Effector memory CD8-positive, alpha-beta T cell (primary cell): ENCODE measurements at places on chromosomes 1 and 21.

DNA sequence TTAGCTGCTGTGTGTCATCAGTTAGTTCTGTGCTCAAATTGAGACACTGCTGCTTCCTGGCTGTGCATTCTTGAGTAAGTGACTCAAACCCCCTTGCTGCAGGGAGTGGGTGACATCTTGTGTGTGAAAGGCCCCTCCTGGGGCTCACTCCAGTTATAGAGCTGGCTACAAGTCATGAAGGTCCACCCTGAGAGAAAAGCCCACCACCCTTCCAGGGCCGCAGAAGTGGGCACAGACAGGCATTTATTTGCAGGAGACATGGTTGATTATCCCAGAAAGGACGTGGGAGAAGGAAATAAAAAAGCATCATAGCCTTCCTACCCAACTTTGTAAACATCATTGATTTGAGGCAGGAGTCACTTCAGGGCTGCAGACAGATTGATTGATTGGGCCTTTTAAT is 550.6 kb downstream of the MATN1 start:
- no peaks in the 10 kb centered on the region for H3K36me3 ChIP-seq
- H3K27me3 ChIP-seq, result no peaks in the 10 kb centered on the region
- DNase-seq, result no peak
- H3K4me1 ChIP-seq, result no peaks in the 10 kb centered on the region
- no peak overlapping the region for H3K27ac ChIP-seq

DNA sequence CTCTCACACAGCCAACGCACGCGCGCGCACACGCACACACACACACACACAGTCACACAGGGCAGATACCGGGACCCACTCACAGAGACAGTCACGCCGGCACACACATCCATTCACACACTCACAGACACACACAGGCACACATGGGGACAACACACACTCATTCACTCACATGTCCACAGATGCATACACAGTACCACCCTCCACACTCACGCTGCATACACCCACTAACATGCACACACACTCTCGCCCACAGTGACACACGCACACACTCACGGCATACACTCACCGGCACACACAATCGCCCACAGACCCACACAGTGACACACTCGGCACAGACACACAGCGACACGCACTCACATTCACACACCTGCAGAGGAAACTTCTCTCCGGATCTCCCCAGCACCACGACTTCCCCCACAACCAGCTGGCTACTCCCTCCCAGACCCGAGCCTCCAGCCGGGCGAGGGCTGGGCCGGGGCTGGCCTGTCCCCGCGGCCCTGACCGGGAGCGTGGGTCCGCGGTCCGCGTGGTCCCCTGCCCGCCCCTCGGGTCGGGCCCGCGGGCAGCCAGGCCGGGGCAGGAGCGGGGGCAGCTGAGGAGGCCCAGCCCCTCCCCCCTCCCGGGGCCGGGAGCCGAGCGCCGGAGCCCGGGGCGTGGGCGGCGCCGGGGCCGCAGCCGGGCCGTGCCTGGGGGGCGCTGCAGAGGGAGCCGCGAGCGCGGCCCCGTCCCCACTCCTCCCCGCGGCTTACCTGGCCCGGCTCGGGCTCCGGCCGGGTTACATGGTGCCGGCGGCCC is 552 bp downstream of the DLGAP3 start:
- H3K4me1 ChIP-seq, result peaks cover 6% of the 10 kb centered on the region
- no peaks in the 10 kb centered on the region for H3K36me3 ChIP-seq
- peaks cover 63% of the 10 kb centered on the region for H3K27me3 ChIP-seq
- peak overlapping the region; percentile 59 for H3K4me3 ChIP-seq

DNA sequence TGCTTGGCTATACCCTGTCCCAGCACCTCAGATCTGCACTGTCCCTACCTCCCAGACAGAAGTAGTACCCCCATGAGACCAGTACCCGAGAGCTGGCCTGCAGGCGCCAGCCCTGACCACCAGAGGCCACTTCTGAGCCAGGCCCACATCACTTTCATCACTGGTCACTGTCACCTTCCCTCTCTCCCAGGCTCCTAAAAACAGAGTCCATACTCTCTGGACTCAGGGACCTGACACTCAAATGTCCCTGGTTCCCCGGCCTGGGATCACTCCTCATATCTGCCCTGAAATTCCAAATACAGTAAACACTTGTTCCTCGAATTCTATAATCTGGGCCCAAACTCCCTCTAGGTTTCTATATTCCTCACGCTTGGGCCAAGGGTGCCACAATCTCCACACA is 18.7 kb downstream of the TMEM53 start:
- H3K27me3 ChIP-seq, result no peaks in the 10 kb centered on the region
- H3K4me1 ChIP-seq, result no peaks in the 10 kb centered on the region
- H3K4me3 ChIP-seq, result no peak overlapping the region
- H3K36me3 ChIP-seq, result peaks cover 6% of the 10 kb centered on the region

DNA sequence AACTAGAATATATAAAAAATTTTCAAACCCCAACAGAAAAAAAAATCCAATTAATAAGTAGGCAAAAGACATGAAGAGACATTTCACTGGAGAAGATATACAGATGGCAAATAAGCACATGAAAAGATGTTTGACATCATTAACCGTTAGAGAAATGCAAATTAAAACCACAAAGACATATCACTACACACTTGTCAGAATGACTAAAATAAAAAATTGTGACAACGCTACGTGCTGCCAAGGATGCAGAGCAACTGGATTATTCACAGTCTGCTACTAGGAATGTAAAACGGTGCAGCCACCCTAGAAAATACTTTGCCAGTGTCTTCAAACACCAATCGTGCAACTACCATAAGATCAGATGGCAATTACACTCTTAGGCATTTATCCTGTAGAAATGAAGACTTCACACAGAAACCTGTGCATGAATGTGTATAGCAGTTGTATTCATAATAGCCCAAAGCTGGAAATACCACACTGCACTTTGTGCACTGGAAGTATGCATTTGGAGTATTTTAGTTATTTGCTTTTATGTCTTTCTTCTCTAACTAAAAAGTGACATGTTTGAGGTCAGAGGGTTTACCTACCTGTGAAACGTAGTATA is 75.3 kb upstream of the PALMD start:
- H3K4me3 ChIP-seq, result no peak overlapping the region
- H3K27me3 ChIP-seq, result no peaks in the 10 kb centered on the region
- no peaks in the 10 kb centered on the region for H3K36me3 ChIP-seq
- no peak for DNase-seq

DNA sequence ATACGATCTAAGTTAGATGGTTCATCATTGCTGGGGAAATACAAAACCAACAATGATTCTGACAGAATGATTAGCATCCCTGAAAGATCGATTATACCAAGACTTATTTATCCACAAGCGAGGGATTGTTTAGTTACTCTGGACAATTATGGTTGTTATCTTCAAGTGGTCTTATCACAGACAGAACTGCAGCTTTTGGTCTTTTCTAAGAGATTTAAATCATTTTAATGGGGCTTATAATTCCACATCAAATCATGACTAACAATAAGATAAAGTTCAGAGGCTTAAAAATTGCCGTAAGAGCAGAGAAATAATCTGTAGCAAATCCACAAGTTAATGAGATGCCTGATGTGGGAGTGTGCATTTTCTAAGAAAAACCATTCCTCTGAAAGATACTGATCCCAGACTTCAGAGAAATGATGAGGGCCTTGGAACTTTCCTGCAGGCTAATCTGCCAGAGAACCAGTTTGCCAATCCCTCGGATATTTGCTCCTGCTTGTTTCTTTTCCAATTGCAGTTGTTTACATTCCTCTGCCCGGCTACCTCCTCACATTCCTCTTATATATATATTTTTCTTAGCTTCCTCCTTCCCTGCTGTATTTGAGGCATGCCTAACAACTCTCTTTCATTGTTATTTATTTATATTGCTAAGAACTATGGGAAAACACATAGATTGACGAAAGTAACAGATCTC is 134.8 kb downstream of the BACH1 start:
- H3K4me1 ChIP-seq, result no peaks in the 10 kb centered on the region
- no peak overlapping the region for H3K27ac ChIP-seq
- DNase-seq, result no peak
- H3K27me3 ChIP-seq, result no peaks in the 10 kb centered on the region
- H3K36me3 ChIP-seq, result no peaks in the 10 kb centered on the region

GRCh38 chr1:229127301-229127700 is 143.6 kb upstream of the RAB4A start:
- no peaks in the 10 kb centered on the region for H3K36me3 ChIP-seq
- no peak for DNase-seq
- no peak overlapping the region for H3K27ac ChIP-seq
- H3K27me3 ChIP-seq, result peaks cover 12% of the 10 kb centered on the region
- peaks cover 45% of the 10 kb centered on the region for H3K4me1 ChIP-seq

DNA sequence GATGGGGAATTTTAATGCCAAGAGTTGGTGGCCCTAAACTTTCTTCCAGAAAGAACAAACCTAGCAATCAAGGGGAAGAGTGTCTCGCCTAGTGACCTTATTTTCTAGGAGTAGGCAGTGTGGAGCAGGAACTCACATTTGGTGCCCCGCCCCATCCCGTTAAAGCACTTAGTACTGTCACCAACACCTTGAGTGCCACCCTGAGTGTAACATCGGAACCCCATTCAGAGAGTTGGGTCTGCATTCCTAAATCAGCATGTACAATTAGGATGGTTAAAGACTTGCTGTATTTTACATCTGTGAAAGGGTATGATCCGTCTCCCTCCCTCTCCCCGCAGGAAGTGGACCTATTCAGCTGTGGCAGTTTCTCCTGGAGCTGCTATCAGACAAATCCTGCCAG is 15.5 kb downstream of the ETS2 start:
- no peak for DNase-seq
- no peak overlapping the region for H3K27ac ChIP-seq
- H3K4me1 ChIP-seq, result no peaks in the 10 kb centered on the region
- H3K36me3 ChIP-seq, result peaks cover 55% of the 10 kb centered on the region

DNA sequence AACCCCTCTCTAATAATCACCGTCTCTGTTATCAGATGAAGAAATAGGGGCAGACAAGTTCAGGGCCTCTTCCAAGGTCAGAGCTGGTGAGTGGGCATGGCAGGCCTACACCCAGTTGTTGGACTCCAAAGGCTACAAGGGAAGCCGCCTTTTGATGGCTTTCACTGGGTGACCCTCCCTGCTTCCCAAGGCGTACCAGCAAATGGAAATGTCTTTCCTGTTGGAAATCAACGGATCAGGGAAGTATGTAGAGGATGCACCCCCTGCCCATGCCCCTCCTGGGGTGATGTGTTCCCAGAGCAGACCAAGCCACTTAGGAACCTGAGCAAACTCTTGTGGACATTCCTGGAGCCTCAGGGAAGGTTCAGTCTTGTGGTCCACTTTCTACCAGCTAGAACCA is 47.4 kb downstream of the LGR6 start:
- no peaks in the 10 kb centered on the region for H3K27me3 ChIP-seq
- peaks cover 10% of the 10 kb centered on the region for H3K36me3 ChIP-seq
- peaks cover 8% of the 10 kb centered on the region for H3K4me1 ChIP-seq
- H3K4me3 ChIP-seq, result no peak overlapping the region
- DNase-seq, result no peak
- peak overlapping the region; percentile 2 for H3K27ac ChIP-seq

DNA sequence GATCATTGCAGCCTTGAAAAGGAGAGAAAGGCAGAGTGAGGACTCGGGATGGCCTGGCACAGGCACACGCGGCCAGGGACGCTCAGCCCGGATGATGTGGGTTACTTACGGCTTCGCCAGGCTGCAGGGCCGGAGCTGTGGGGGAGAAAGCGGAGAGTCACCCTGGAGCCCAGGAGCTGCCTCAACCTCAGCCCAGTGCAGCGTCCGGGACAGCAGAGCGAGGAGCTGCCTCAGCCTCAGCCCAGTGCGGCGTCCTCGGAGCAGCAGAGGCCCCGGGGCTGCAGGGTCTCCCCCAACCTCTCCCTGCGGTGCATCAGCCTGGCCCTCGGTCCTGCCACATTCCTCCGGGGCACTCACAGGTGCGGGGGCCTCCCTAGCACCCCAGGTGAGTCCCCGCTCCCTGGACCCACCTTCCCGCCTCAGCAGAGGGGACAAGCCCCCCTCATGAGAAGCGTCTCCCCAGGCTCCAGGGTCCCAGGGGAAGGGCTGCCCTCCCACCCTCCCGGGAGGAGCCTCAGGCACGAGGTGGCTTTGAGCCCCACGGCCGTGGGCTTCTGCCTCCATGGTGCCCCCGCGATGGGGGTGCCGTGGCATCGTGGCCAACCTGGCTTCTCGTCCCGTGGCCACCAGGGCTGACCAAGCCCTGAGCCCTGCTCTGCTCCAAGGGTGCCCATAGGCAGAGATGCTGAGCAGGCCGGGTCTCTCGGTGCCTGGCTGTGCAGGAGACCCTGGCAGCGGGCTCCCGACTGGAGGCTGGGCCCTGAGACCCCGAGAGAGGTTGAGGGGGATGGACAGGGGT is 10.5 kb upstream of the RNF223 start:
- H3K4me3 ChIP-seq, result no peak overlapping the region
- no peaks in the 10 kb centered on the region for H3K4me1 ChIP-seq
- H3K27ac ChIP-seq, result no peak overlapping the region
- no peaks in the 10 kb centered on the region for H3K36me3 ChIP-seq
- H3K27me3 ChIP-seq, result no peaks in the 10 kb centered on the region

- peak; percentile 19 for DNase-seq
- no peak overlapping the region for H3K27ac ChIP-seq
- H3K4me1 ChIP-seq, result peaks cover 7% of the 10 kb centered on the region
- peaks cover 8% of the 10 kb centered on the region for H3K36me3 ChIP-seq
- peaks cover 14% of the 10 kb centered on the region for H3K27me3 ChIP-seq
- H3K4me3 ChIP-seq, result no peak overlapping the region
Measured at GRCh38 chr1:8031176-8031785, 5.2 kb upstream of the ERRFI1 start.

GRCh38 chr1:7207875-7208646 is 422.8 kb downstream of the CAMTA1 start:
- H3K27me3 ChIP-seq, result peaks cover 53% of the 10 kb centered on the region
- no peak for DNase-seq
- H3K4me1 ChIP-seq, result no peaks in the 10 kb centered on the region
- no peak overlapping the region for H3K4me3 ChIP-seq
- no peak overlapping the region for H3K27ac ChIP-seq
- no peaks in the 10 kb centered on the region for H3K36me3 ChIP-seq

DNA sequence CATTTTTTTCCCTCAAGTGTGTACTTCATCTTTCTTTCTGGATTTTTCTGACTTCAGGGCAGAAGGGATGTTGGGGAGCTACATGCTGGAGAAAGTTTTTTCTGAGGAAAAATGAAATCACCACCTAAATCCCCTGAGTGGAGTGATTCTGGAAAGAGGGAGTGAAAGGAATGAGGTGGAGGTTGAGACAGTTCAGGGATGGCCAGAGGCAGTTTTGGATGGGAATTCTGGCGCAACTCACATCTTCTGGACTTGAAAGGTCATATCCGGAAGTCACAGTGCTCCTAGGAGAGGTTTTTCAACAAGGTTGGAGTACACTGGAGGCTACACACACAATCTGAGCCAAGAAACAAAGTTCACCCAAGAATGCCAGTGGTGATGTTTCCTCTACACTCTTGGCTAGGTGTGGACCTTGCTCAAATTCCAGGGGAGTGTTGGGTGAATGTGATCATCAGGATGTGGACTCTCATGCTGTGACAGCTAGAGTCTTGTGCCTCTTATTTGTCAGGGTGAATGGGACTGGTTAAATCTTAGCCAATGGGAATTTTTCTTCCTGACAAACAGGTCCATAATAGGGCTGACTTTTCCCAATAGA is 161.5 kb downstream of the HLX start:
- no peaks in the 10 kb centered on the region for H3K4me1 ChIP-seq
- H3K4me3 ChIP-seq, result no peak overlapping the region
- H3K27ac ChIP-seq, result no peak overlapping the region
- DNase-seq, result no peak
- no peaks in the 10 kb centered on the region for H3K27me3 ChIP-seq
